ENCODE measurements at places on chromosomes 12 and 14. TPM values are rescaled to one million over a fixed set of nuclear protein-coding genes. Genes with fewer than 3 reads are reported as not detected.

DNA sequence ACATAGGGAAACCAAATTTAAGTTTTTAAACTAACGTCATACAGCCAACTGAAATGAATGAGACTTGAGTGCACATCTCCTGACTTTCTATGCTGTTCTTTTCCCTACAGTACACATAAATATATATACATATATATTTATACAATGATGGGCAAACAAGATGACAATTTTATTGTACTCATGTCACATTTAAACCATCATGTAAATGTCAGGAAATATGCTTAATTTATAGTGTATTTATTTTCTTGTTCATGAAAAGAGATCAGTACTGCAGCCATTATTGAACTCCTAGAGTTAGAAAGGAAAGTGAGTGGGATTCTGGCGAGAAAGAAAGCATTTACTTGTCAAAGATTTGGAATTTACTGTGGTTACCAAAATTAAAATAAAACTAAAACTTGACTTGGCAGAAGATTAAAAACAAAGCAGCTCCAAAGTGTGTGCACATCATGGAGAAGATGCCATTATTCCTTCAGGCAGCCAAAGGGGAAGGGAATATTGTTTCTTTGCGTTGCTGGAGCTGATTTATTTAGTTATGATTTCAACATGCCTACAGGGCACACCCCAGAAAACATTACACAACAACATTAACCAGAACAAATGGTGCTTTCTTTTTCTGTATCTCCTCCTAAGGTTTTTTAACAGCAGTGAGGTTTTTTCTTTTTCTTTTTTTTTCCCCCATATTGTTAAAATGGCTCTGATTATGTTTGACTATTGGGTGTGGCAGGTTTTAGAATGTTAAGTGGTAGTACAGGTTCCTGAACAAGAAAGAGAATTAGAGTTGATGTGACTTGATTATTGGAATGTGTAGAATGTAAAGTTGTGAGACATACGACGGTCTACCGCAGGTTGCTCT lies 144.6 kb downstream of the RAD51B start:
- peak overlapping the region; percentile 17 for H3K27ac ChIP-seq
- H3K4me3 ChIP-seq, result peak overlapping the region; percentile 59
- DNase-seq, result peak; percentile 34
- H3K27me3 ChIP-seq, result no peaks in the 10 kb centered on the region

DNA sequence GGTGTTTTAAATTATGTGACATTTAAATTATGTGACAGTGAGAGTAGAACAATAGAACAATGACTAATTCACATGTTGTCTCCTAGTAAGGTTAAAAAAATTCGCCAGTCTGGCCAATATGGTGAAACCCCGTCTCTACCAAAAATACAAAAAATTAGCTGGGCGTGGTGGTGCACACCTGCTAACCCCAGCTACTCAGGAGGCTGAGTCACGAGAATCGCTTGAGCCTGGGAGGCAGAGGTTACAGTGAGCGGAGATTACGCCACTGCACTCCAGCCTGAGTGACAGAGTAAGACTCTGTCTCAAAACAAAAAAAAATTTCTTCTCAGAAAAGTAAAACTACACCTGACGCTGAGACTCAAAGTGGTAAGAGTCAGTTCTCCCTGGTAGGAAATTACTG lies 2.7 kb downstream of the CS start:
- H3K4me3 ChIP-seq, result no peak overlapping the region
- H3K36me3 ChIP-seq, result peaks cover 11% of the 10 kb centered on the region
- no peaks in the 10 kb centered on the region for H3K27me3 ChIP-seq

Gene CMA1
- total RNA-seq, result not detected

DNA sequence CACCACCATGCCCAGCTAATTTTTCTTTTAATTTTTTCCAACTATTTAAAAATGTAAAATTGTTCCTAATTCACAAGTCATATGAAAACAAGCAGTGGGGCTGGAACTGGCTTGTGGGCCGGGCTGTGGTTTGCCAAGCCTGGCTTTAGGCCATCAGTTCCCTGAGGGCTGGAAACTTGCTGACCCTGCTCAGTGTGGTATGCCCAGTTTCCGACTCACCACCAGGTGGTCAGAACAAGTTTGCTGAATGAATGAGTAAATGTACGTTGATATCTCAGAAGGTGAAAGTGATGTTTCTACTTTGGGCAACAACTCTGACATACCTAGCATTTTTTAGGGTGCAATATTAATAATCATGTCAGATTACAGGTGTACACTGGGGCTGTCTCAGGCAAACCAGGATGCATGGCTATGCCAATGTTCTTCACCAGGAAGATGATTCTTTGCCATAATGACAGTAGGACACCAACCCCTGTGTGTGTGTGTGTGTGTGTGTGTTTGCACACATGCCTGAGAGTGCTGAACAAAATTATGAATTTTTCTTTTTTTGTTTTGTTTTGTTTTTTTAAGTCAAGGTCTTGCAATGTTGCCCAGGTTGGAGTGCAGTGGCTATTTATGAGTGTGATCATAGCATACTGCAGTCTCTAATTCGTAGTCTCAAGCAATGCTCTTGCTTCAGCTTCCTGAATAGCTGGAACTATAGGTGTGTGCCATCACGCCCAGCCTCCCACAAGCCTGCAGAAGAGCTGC lies 106.1 kb downstream of the PTPN11 start:
- no peak overlapping the region for H3K4me3 ChIP-seq
- H3K4me1 ChIP-seq, result no peaks in the 10 kb centered on the region
- no peaks in the 10 kb centered on the region for H3K27me3 ChIP-seq
- peak; percentile 72 for DNase-seq
- no peak overlapping the region for H3K27ac ChIP-seq

DNA sequence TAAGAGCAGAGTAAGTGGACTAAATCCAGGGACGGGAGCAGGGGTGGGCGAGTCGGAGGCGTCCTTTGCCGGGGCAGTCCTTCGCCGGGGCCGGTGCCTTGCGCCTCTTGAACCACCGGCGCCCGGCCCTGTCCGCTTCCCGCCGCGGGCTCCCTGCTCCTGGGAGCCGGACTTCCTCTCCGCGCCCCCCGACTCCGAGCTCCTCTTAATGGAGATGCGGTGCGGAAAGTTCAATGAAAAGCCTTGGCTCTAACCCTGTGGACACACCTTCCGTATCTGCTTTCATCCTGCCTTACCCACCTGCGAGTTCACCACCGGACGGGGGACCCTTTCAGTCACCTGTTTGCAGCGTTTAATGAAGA lies 412 bp downstream of the FGFR1OP2 start:
- H3K4me1 ChIP-seq, result peaks cover 37% of the 10 kb centered on the region
- peak; percentile 44 for DNase-seq
- H3K36me3 ChIP-seq, result peaks cover 4% of the 10 kb centered on the region
- H3K27me3 ChIP-seq, result no peaks in the 10 kb centered on the region
- peak overlapping the region; percentile 94 for H3K27ac ChIP-seq
- peak overlapping the region; percentile 92 for H3K4me3 ChIP-seq

DNA sequence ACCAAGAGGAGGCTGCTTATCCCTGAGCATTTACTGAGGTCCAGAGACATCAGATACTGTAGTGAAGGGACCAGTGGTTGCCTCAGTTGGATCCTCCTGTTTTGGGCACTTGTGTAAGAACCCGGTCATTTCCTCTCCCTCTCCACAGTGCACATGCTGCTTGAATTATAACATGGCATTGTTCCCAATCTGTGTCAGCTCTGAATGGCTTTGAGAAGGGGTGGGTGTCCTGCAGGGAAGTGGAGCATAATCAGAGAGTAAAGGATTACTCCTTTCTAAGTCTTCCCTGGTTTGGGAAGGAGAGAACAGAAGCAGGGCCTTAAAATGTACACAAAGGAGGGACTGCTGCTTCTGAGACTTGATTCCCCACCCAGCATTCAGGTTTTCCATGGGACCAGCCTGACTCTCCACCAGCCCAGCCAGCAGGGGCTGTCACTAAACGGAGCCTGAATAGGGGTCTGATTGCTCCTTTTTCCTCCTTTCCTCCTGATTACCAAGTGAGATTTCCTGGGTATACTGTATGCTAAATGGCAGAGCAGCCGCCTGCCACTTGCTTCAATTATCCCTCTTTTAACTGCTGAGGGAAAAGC lies 78.4 kb downstream of the NRXN3 start:
- H3K4me3 ChIP-seq, result no peak overlapping the region
- no peak overlapping the region for H3K27ac ChIP-seq
- H3K4me1 ChIP-seq, result no peaks in the 10 kb centered on the region
- DNase-seq, result no peak
- H3K36me3 ChIP-seq, result no peaks in the 10 kb centered on the region

Gene MUCL1
- not detected for total RNA-seq

- H3K36me3 ChIP-seq, result no peaks in the 10 kb centered on the region
- no peaks in the 10 kb centered on the region for H3K4me1 ChIP-seq
- no peak overlapping the region for H3K27ac ChIP-seq
- H3K27me3 ChIP-seq, result no peaks in the 10 kb centered on the region
Measured at GRCh38 chr12:44750468-44750867, 125.6 kb downstream of the NELL2 start.

GRCh38 chr12:1881936-1882335 lies 36.5 kb downstream of the CACNA2D4 start:
- H3K27me3 ChIP-seq, result peaks cover 56% of the 10 kb centered on the region
- no peak overlapping the region for H3K27ac ChIP-seq
- H3K4me3 ChIP-seq, result no peak overlapping the region
- DNase-seq, result no peak
- no peaks in the 10 kb centered on the region for H3K36me3 ChIP-seq

Gene VASH1
- total RNA-seq, result 5.6 TPM

- no peaks in the 10 kb centered on the region for H3K4me1 ChIP-seq
- H3K27me3 ChIP-seq, result no peaks in the 10 kb centered on the region
- H3K4me3 ChIP-seq, result no peak overlapping the region
- H3K27ac ChIP-seq, result no peak overlapping the region
- H3K36me3 ChIP-seq, result no peaks in the 10 kb centered on the region
Measured at GRCh38 chr12:14995583-14996425, 23.0 kb downstream of the PDE6H start.

DNA sequence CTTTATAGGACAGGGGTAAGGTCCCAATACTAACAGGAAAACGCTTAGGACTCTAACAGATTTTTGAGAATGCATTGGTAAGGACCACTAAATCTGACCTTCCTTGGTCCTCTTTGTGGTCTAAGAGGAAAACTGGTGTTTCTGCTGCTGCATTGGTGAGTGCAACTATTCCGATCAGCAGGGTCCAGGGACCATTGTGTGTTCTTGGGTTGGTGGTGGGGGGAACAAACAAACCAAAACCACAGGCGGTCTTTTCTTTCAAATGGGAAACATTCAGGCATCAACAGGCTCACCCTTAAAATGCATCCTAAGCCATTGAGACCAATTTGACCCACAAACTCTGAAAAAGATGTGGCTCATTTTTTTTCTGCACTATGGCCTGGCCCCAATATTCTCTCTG lies 20.7 kb downstream of the EPYC start:
- H3K27me3 ChIP-seq, result no peaks in the 10 kb centered on the region
- H3K4me3 ChIP-seq, result no peak overlapping the region
- H3K27ac ChIP-seq, result no peak overlapping the region
- no peak for DNase-seq
- H3K36me3 ChIP-seq, result no peaks in the 10 kb centered on the region
- no peaks in the 10 kb centered on the region for H3K4me1 ChIP-seq

GRCh38 chr14:70901269-70901668 lies 6.0 kb upstream of the PCNX1 start:
- no peak for DNase-seq
- H3K4me1 ChIP-seq, result peaks cover 40% of the 10 kb centered on the region
- no peak overlapping the region for H3K4me3 ChIP-seq

Gene WIF1
- not detected for total RNA-seq

DNA sequence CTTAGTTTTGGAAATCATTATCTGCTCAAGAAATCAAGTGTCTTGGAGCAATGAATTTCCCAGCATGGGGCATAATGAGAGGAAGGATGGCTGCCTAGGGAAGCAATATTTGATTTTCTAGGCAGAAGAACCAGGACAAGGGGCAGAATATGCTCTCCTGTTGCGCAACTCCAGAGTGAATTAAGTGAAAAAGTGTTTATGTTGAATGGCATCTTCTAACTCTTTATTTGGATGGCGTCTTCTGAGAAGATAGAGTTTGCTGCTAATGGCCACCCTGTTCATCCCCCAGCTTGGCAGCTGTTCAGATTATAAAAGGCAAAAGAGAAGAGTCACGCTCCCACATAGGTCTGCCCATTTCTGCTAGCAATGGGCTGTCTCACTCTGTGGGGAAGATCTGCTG lies 1278.1 kb downstream of the AACS start:
- peaks cover 3% of the 10 kb centered on the region for H3K4me1 ChIP-seq
- no peaks in the 10 kb centered on the region for H3K27me3 ChIP-seq
- H3K36me3 ChIP-seq, result no peaks in the 10 kb centered on the region

Gene HCAR2
- total RNA-seq, result not detected

- H3K36me3 ChIP-seq, result no peaks in the 10 kb centered on the region
- H3K27me3 ChIP-seq, result peaks cover 5% of the 10 kb centered on the region
- H3K4me1 ChIP-seq, result peaks cover 4% of the 10 kb centered on the region
- no peak overlapping the region for H3K4me3 ChIP-seq
- DNase-seq, result peak; percentile 42
- no peak overlapping the region for H3K27ac ChIP-seq
Measured at GRCh38 chr12:119592232-119592631, 1.3 kb upstream of the TMEM233 start.

Gene TGFB3
- total RNA-seq, result 16.5 TPM

GRCh38 chr12:130948136-130948535 lies 5.6 kb upstream of the ADGRD1 start:
- no peaks in the 10 kb centered on the region for H3K36me3 ChIP-seq
- H3K27ac ChIP-seq, result no peak overlapping the region
- H3K27me3 ChIP-seq, result no peaks in the 10 kb centered on the region
- H3K4me1 ChIP-seq, result no peaks in the 10 kb centered on the region

Gene MYO1H
- not detected for total RNA-seq

GRCh38 chr12:76177821-76178220 lies 93.3 kb upstream of the NAP1L1 start:
- no peaks in the 10 kb centered on the region for H3K27me3 ChIP-seq
- peaks cover 8% of the 10 kb centered on the region for H3K4me1 ChIP-seq
- no peak for DNase-seq
- H3K4me3 ChIP-seq, result no peak overlapping the region

Gene KRT78
- total RNA-seq, result not detected

DNA sequence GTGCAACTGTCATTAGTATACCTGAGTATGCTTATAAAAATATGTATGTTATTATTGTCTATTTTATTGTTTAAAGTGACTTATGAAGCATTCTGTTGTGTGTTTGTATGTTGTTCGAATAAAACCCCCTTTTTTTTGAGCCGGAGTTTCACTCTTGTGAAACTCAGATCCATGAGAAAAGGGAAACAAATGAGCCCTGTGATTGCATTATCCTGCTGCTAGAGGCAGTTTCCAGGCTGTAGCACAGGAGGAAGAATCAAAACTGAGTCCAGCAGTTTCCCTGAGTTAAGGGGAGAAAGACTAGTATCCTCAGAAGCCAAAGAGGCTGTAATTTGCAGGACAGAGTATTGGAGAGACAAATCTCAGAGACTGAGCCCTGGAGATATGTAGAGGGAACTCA lies 12.5 kb downstream of the SGPP1 start:
- H3K27me3 ChIP-seq, result no peaks in the 10 kb centered on the region
- H3K4me3 ChIP-seq, result no peak overlapping the region
- H3K27ac ChIP-seq, result no peak overlapping the region
- H3K36me3 ChIP-seq, result no peaks in the 10 kb centered on the region
- DNase-seq, result no peak

- H3K36me3 ChIP-seq, result no peaks in the 10 kb centered on the region
- no peaks in the 10 kb centered on the region for H3K4me1 ChIP-seq
- no peak overlapping the region for H3K4me3 ChIP-seq
- DNase-seq, result no peak
Measured at GRCh38 chr14:34222867-34223266, 239.2 kb downstream of the SPTSSA start.

GRCh38 chr14:35281341-35281740 lies 10.8 kb upstream of the PSMA6 start:
- H3K27me3 ChIP-seq, result no peaks in the 10 kb centered on the region
- no peak overlapping the region for H3K4me3 ChIP-seq

Measured in osteoblast (primary cell).